ENCODE measurements at places on chromosomes 4 and X.
A peak's percentile ranks its signal among the peaks of the same experiment; 100 is the strongest.

DNA sequence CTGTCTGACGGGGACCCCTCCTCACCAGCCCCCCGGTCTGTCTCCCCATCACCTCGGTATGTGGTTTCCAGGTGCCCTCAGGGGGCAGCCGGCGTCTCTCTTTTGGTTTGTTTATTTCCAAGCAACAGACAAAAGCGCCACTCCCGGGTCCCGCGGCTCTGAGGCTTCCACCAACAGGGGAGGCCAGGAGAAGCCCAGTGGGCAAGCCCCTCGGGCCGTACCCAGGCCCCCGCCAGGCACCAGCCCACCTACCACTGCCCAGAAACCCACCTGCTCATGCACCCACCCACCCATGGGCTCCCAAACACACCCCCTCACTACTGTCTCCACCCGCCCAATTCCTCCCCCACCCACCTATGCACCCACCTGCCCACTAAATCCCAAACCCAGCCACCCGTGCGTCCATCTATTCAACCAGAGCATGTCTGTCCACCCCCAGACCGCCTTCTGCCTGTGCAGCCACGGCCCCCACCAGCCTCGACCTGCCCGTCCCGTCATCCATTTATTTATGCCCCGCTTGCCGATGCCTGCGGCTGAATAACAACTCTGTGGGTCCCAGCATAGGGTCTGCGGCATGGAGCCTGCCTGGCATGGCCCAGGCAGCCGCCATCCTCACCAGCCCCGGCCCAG is 129.8 kb downstream of the FAM53A start:
- no peak for DNase-seq

DNA sequence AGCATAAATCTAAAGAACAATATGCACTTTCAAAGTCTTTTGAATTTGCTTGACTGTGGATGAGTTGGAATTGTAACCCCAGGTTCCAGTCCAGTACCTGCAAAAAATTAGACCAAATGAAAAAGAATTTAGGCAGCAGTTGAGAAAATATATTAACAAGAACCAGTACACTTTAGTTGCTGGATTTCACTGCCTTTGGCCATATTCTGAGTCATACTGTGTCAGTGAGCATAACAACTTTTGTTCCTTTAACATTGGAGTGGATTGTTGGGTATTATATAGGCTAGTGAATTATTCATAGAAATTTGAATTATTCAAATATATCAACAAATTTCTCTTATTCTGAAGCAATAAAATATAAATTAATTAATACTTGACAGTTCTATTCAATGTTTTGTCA is 101.5 kb upstream of the SMAD1 start:
- no peak for DNase-seq

DNA sequence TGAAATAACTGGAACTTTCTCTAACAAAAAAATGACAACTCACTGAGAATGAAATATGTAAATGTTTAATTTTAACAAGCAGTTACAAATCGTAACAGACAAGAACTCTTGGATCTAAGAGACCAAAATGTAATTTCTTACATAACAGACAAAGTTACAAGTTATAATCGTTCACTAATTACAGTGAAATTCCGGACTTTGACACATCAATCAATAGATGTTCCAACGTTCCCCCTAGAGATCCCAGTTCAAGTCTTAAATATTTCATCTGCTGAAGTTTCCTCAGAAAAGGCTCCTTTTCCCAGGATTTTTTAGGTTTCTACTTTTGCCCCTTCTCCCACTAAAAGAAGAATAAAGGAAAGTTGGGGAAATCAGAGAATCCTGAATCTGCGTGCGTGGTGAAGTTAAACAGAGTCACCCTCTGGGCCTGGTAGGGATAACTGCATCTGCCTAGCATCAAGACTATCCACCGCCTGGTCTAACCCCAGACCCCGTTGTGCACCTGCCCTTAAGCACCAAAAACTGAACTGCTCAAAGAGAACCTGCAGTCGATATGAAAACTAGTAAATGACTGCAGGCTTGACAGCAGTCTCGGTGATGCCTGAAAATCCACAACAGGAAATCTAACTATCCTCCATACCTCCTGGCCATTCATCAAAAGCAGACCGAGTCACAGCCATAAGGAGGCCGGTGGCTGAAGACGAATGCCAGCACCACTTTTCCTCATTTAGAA is 2.3 kb downstream of the IRF2 start:
- no peak for DNase-seq

GRCh38 chrX:136747003-136747986 is 33.4 kb downstream of the ARHGEF6 start:
- DNase-seq: peak; percentile 30

- no peak for DNase-seq
Observed at GRCh38 chr4:70591955-70592582, at the start of gene AMBN. Gene AMBN (plus strand): TSS chr4:70592256. CDS start chr4:70592359, 103 bp downstream.

GRCh38 chrX:67044029-67044653 is 405.3 kb upstream of the EDA2R start:
- no peak for DNase-seq

DNA sequence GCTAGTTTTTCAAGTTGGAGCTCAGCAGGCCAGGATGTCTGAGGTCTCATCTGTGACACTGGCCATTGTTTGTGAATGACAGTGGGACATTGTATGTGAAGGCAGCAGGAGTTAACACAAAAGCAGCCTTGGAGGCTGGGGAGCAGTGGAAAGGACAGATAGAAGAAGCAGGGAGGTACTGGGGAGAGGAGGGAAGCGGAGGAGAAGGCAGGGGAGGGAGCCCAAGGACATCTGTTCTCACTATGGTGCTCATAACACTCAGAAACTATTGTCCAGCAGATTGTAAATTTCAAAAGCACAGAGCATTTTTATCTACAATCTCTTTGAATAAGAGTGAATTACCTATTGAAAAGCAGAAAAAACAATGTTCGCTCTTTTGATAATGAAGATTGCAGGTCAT is 253.6 kb upstream of the DIPK2B start:
- DNase-seq: no peak

DNA sequence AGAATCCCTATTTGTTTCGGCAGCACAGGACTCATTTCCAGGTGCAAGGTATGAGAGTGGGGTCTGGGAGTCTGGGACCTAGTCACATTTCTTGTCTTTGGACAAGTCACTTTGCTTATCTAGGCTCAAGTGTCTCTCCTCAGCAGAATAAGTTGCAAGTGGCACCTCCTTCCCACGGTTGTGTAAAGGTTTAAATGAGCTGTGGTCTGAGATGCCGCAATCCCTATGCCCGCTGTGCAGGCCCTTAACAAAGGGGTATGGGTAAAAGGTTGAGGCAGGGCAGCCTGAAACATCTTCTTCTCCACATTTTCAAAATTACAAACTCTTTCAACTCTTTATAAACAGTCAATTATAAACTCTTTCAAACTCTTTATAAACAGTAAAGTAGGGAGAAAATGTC is 93.7 kb downstream of the RTL5 start:
- DNase-seq: no peak

- DNase-seq: no peak
Observed at GRCh38 chr4:97457253-97457652, 686.0 kb downstream of the STPG2 start.

DNA sequence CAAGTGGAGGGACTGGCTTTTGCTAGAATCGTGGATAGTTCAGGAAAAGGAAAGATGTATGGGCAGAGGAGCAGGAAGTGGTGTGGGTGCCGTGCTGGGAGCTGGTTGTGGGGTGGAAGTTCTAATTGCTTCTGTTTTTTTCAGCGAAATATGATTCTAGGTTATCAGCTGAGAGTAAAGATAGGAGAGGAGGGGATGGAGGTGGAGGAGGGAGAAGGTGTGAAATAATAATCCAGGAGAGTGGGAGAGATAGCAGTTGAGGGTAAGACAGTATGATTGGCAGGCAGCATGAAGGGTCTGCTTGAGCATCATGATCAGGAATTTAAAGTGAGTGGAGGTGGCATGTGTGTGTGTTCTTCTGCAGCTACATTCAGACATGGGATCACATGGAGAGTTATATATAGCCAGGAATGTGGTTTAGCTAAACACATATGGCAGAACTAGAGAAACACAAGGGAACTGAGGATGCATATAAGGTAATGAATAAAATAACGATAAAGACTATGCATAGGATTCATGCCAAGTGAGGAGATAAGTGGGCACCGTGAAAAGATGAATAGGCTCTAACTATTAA is 133.7 kb downstream of the ANK2 start:
- DNase-seq: no peak

GRCh38 chr4:143308377-143308776 is 28.3 kb upstream of the GAB1 start:
- DNase-seq: no peak
